ENCODE measurements at places on chromosomes 13 and 19. TPM values are rescaled to one million over a fixed set of nuclear protein-coding genes. Genes with fewer than 3 reads are reported as not detected.

HCN2 gene
- total RNA-seq, result 0.19 TPM

- no peak overlapping the region for H3K27ac ChIP-seq
- DNase-seq, result no peak
- peaks cover 40% of the 10 kb centered on the region for H3K4me1 ChIP-seq
Measured at GRCh38 chr19:8338835-8339234, 4.2 kb downstream of the KANK3 start.

GRCh38 chr13:80870186-80870585 is 529.3 kb upstream of the SPRY2 start:
- DNase-seq, result no peak
- no peaks in the 10 kb centered on the region for H3K27me3 ChIP-seq
- H3K36me3 ChIP-seq, result no peaks in the 10 kb centered on the region
- H3K27ac ChIP-seq, result no peak overlapping the region

SYNGR4 gene
- total RNA-seq, result not detected

GRCh38 chr13:102928941-102929675 is 83.3 kb downstream of the ERCC5 start:
- H3K27ac ChIP-seq, result no peak overlapping the region
- H3K4me3 ChIP-seq, result no peak overlapping the region
- no peaks in the 10 kb centered on the region for H3K36me3 ChIP-seq
- H3K27me3 ChIP-seq, result no peaks in the 10 kb centered on the region
- H3K4me1 ChIP-seq, result no peaks in the 10 kb centered on the region

- DNase-seq, result no peak
- peak overlapping the region; percentile 62 for H3K27ac ChIP-seq
- no peaks in the 10 kb centered on the region for H3K36me3 ChIP-seq
- no peaks in the 10 kb centered on the region for H3K27me3 ChIP-seq
Measured at GRCh38 chr19:16585094-16585801, 13.0 kb upstream of the SLC35E1 start.

DNA sequence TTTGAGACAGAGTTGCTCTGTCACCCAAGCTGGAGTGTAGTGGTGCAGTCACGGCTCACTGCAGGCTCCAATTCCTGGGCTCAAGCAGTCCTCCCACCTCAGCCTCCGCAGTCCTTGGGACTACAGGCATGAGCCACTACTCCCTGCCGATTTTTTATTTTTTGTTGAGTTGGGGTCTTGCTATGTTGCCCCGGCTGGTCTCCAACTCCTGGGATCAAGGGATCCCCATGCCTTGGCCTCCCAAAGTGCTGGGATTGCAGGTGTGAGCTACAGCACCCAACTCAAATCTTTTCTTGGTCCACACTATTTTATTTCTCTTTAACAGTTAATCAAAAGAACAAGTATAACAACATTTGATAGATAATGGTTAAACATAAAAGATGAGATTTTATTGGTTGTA is 7.5 kb downstream of the CCNE1 start:
- no peak for DNase-seq
- no peak overlapping the region for H3K27ac ChIP-seq
- H3K4me3 ChIP-seq, result no peak overlapping the region
- H3K4me1 ChIP-seq, result no peaks in the 10 kb centered on the region
- H3K27me3 ChIP-seq, result no peaks in the 10 kb centered on the region

- peaks cover 10% of the 10 kb centered on the region for H3K4me1 ChIP-seq
- no peak overlapping the region for H3K27ac ChIP-seq
- no peaks in the 10 kb centered on the region for H3K36me3 ChIP-seq
- no peak for DNase-seq
- H3K27me3 ChIP-seq, result no peaks in the 10 kb centered on the region
Measured at GRCh38 chr19:36246006-36246481, 31.1 kb downstream of the ZNF146 start.

DNA sequence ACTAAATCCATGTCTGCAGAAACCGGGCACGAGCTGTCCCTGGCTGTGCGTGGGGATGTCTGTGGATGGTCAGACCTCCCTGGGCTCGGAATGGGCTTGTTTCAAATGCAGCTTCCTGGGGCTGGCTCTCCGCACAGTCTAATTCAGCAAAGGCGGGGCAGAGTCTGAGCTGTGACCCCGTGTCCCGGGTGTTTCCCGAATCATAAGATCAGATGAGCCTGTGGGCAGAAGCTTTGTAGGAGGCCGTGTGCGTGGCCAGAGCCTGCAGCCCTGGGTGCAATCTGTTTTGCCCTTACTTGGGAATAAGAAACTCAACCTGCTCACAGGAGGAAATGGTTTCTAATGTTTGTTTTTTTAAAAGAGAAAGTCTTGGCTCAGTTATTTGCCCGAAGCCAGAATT is 13.9 kb upstream of the GNA11 start:
- H3K36me3 ChIP-seq, result no peaks in the 10 kb centered on the region
- peak overlapping the region; percentile 10 for H3K4me3 ChIP-seq
- DNase-seq, result no peak
- no peaks in the 10 kb centered on the region for H3K27me3 ChIP-seq

GRCh38 chr13:33763021-33763420 is 54.9 kb upstream of the RFC3 start:
- H3K4me1 ChIP-seq, result no peaks in the 10 kb centered on the region
- H3K27ac ChIP-seq, result no peak overlapping the region

SH2D3A gene
- 0.34 TPM for total RNA-seq

DNA sequence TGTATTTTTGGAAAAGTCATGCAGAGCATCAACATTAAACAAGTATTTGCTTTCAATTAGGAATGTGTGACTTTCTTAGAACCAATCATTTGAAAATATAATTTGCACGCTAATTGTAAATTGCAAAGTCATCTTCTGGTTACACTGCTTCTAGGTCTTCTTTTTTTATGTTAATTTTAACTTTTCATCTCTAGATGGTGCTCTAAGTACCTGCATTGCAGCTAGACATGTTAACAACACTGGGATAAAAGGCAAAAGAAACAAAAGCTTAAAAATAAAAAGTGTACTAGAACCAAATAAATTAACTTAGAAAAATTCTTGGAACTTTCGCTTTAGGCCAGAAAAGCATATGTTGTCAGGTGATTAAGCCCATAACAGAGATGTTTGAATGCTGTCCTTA is 2758.2 kb downstream of the PCDH9 start:
- no peak overlapping the region for H3K4me3 ChIP-seq
- H3K27ac ChIP-seq, result no peak overlapping the region
- no peaks in the 10 kb centered on the region for H3K36me3 ChIP-seq
- no peak for DNase-seq
- no peaks in the 10 kb centered on the region for H3K27me3 ChIP-seq

DNA sequence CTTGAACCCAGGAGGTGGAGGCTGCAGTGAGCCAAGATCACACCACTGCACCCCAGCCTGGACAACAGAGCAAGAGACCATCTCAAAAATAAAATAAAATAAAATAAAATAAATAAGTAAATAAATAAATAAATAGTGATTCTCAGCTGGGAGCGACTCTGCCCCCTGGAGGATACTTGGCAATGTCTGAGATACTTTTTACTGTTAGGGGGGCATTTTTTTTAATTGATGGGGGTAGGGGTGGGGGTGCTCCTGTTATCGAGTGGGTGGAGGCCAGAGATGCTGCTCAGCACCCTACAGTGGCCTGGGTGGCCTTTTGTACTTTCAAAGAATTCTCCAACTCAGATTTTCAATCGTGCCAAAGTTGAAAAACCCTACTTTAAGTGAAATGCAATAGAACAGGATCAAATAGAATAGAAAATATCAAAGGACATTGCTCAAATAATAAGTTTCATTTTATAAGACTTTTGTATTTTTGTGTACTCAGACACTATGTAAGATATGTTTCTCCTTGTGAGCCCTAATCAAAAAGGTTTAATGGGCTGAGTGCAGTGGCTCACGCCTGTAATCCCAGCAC is 7.1 kb upstream of the CLPP start:
- H3K4me1 ChIP-seq, result no peaks in the 10 kb centered on the region
- no peak overlapping the region for H3K4me3 ChIP-seq
- H3K36me3 ChIP-seq, result no peaks in the 10 kb centered on the region

TNFAIP8L1 gene
- total RNA-seq, result 11.6 TPM

- no peaks in the 10 kb centered on the region for H3K27me3 ChIP-seq
- H3K4me1 ChIP-seq, result no peaks in the 10 kb centered on the region
- no peak for DNase-seq
Measured at GRCh38 chr19:23996549-23996948, 81.9 kb downstream of the ZNF726 start.

RAB3A gene
- total RNA-seq, result 1.7 TPM

GRIN2D gene
- 0.19 TPM for total RNA-seq

GRCh38 chr19:5232798-5233505 is 107.7 kb downstream of the PTPRS start:
- DNase-seq, result no peak
- peaks cover 18% of the 10 kb centered on the region for H3K36me3 ChIP-seq
- H3K4me1 ChIP-seq, result no peaks in the 10 kb centered on the region
- no peak overlapping the region for H3K27ac ChIP-seq

CCNA1 gene
- total RNA-seq, result 0.33 TPM

- no peaks in the 10 kb centered on the region for H3K36me3 ChIP-seq
- no peak for DNase-seq
- H3K4me1 ChIP-seq, result peaks cover 20% of the 10 kb centered on the region
- H3K27ac ChIP-seq, result no peak overlapping the region
Measured at GRCh38 chr19:30672926-30673325, 300.7 kb downstream of the ZNF536 start.

PSPN gene
- total RNA-seq, result 1.3 TPM

ZNF563 gene
- total RNA-seq, result 3.4 TPM

DNA sequence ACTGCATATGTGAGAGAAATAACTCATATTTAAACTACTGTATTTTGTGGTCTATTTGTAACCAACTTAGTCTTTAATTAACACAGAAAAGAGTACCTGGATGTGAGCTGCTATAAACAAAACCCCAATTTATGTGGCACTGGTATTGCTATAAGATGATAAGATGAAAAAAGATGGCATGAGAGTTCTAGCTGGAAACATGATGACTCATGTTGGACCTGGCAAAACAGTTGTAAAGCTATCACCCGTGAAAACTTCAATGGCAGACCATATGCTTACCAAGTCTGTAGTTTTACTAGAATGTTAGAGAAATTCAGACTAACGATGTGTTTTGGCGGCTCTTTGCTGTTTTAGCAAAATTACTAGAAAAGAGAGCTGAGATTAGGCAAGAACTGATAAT is 69.6 kb upstream of the PCDH9 start:
- H3K4me3 ChIP-seq, result no peak overlapping the region
- no peak overlapping the region for H3K27ac ChIP-seq
- DNase-seq, result no peak
- H3K4me1 ChIP-seq, result no peaks in the 10 kb centered on the region
- H3K27me3 ChIP-seq, result no peaks in the 10 kb centered on the region

RFX2 gene
- 34.9 TPM for total RNA-seq

DNA sequence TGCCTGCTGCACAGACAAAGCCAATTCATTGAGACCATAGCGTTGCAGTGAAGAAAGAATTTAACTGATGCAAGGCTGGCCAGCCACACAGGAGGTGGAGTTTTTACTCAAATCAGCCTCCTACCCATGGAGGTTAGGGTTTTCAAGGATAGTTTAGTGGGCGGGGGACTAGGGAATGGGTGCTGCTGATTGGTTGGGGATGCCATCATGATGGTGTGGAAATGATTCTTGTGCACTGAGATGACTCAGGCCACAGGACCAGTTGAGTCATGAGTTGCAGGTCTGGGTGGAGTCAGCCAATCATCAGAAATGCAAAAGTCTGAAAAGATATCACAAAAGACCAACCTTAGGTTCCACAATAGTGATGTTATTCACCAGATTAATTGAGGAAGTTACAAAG is 359.6 kb downstream of the FOXO1 start:
- H3K27me3 ChIP-seq, result no peaks in the 10 kb centered on the region
- no peaks in the 10 kb centered on the region for H3K4me1 ChIP-seq
- no peaks in the 10 kb centered on the region for H3K36me3 ChIP-seq
- no peak for DNase-seq

CLDN10 gene
- total RNA-seq, result 1.9 TPM

- H3K4me1 ChIP-seq, result no peaks in the 10 kb centered on the region
- no peak overlapping the region for H3K4me3 ChIP-seq
- no peaks in the 10 kb centered on the region for H3K27me3 ChIP-seq
- no peak overlapping the region for H3K27ac ChIP-seq
- no peak for DNase-seq
Measured at GRCh38 chr19:41641879-41642485, 15.1 kb upstream of the CEACAM4 start.

GRCh38 chr19:40366697-40367561 is 18.4 kb downstream of the PLD3 start:
- no peak overlapping the region for H3K27ac ChIP-seq
- peaks cover 58% of the 10 kb centered on the region for H3K36me3 ChIP-seq
- peaks cover 5% of the 10 kb centered on the region for H3K4me1 ChIP-seq
- H3K27me3 ChIP-seq, result no peaks in the 10 kb centered on the region
- DNase-seq, result no peak
- H3K4me3 ChIP-seq, result peak overlapping the region; percentile 58

GRCh38 chr13:42976066-42976465 is 16.0 kb downstream of the EPSTI1 start:
- H3K4me1 ChIP-seq, result no peaks in the 10 kb centered on the region
- H3K4me3 ChIP-seq, result no peak overlapping the region

GRCh38 chr19:33819880-33820781 is 23.5 kb downstream of the KCTD15 start:
- H3K4me1 ChIP-seq, result peaks cover 4% of the 10 kb centered on the region
- H3K36me3 ChIP-seq, result no peaks in the 10 kb centered on the region
- no peak for DNase-seq
- peak overlapping the region; percentile 64 for H3K27ac ChIP-seq
- H3K27me3 ChIP-seq, result no peaks in the 10 kb centered on the region

DNA sequence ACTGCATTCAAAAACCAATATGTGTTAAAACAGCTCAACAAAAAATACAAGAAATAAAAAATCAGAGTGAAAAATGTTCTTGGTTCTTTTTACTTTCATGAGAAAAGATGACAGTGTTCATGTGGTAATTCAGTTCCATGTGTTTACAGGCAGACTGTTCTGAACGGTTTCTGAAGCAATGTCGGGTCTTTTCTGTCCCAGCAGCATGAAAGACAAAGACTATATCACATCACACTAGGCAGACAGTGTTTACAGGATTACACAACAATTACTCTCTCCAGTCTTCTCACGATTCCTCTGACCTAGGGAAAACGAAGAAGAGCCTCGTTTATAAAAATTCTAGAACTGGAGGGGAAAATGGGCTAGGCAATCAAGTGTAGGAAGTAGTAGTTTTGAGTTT is 83.4 kb downstream of the UBL3 start:
- peaks cover 27% of the 10 kb centered on the region for H3K4me1 ChIP-seq
- no peak overlapping the region for H3K4me3 ChIP-seq
- no peaks in the 10 kb centered on the region for H3K27me3 ChIP-seq
- H3K36me3 ChIP-seq, result peaks cover 20% of the 10 kb centered on the region

GPR12 gene
- total RNA-seq, result 0.26 TPM

GRCh38 chr13:24706886-24707585 is 26.8 kb downstream of the ATP12A start:
- DNase-seq, result no peak
- H3K27ac ChIP-seq, result no peak overlapping the region
- H3K27me3 ChIP-seq, result no peaks in the 10 kb centered on the region
- no peaks in the 10 kb centered on the region for H3K4me1 ChIP-seq
- H3K36me3 ChIP-seq, result no peaks in the 10 kb centered on the region
- no peak overlapping the region for H3K4me3 ChIP-seq

ABCC4 gene
- 5.8 TPM for total RNA-seq

All from esophagus muscularis mucosa (tissue), 4 donors.